ENCODE measurements at places on chromosomes 3 and 15. TPM values are rescaled to one million over a fixed set of nuclear protein-coding genes. Genes with fewer than 3 reads are reported as not detected.

- DNase-seq: no peak
Observed at GRCh38 chr3:1693145-1693544, 405.5 kb upstream of the CNTN4 start.

GRCh38 chr3:170162052-170162451, 19.5 kb downstream of the PHC3 start:
- no peak for DNase-seq

The TLR9 gene
- not detected for total RNA-seq

The CCR8 gene
- not detected for total RNA-seq

The TMEM158 gene
- total RNA-seq: not detected

The CGGBP1 gene
- total RNA-seq: 13.0 TPM
